ENCODE measurements at places on chromosomes 5 and 9.

GRCh38 chr5:126975796-126976195, 54.6 kb downstream of the MARCHF3 start:
- DNase-seq = no peak

DNA sequence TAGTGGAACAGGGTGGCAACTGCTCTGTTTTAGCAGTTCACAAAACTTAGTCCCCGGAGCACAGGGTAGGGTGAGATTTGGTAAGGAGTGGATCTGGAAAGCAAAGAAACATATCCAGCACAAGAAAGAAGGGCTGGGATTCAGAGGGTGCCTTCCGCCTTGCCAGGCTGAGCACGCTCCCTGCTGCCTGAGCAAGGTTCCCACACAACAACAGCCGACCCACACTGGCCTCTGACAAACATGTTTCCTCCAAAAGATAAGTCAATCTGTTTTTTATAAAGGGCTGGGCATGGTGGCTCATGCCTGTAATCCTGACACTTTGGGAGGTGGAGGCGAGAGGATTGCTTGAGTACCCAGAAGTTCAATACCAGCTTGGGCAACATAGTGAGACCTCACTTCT, 45.8 kb downstream of the RAB3C start:
- DNase-seq = no peak

GRCh38 chr5:79513704-79514390, at the start of gene HOMER1:
Gene HOMER1 (minus strand): TSS chr5:79514134. CDS start chr5:79512774, 1,360 bp downstream.
- DNase-seq = peak; percentile 88

DNA sequence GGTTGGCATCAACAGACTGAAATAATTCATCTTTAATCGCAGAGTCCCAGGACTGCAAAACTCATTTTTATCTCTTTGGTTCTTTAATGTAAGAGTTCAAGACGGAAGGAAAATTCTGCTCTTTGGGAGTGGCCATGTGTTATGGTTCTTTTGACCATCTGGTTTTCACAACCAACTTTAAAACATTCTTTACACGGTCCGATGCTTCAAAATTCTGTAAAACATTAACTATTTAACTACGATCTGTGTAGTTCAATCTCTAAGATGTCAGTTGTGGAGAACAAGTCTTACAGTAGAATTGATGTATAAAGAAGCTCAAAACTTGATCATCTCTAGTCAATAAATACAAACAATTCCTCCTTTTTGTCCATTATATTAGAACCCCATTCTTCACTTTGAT, 83.0 kb downstream of the CMYA5 start:
- no peak for DNase-seq

- no peak for DNase-seq
Observed at GRCh38 chr9:72445306-72445995, 76.0 kb upstream of the TMC1 start.

GRCh38 chr5:140344683-140345423, 1.6 kb downstream of the HBEGF start:
- DNase-seq = peak; percentile 49

DNA sequence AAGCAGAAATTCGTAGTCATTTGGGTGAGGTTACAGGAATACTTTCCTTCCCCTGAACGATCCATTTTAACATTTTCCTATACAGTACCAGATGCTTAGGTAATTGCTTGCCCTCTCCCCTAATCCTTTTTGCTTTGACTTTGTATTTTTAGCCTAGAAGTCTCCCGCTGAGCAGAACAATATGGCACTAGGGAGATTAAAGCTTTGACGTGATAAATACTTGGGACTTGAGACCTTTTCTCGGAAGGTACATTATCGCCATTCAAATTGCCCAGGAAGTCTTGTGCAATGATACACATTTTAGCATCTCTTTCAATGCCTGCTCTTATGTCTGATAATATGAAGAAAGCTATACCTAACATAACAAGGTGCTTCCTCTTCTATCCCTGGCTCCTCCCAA, 22.9 kb upstream of the SPATA31C2 start:
- DNase-seq = no peak

DNA sequence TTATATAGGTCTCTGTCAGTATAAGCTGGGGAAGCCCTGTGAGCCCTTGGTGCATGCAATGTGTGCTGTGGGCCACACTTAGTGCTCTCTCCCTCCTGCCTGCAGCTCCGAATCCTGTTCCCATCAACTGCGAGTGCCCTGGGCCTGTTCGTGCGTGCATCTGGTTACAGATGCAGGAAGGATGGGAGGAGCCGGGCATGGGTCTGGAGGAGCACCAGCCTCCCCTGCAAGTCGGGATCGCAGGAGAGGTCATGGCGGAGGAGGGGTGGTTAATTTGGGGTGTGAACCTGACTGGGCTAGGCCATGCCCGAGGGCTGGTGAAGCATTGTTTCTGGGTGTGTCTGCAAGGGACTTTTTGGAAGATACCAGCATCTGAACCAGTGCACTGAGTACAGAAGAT, 274.6 kb upstream of the IRX4 start:
- no peak for DNase-seq

DNA sequence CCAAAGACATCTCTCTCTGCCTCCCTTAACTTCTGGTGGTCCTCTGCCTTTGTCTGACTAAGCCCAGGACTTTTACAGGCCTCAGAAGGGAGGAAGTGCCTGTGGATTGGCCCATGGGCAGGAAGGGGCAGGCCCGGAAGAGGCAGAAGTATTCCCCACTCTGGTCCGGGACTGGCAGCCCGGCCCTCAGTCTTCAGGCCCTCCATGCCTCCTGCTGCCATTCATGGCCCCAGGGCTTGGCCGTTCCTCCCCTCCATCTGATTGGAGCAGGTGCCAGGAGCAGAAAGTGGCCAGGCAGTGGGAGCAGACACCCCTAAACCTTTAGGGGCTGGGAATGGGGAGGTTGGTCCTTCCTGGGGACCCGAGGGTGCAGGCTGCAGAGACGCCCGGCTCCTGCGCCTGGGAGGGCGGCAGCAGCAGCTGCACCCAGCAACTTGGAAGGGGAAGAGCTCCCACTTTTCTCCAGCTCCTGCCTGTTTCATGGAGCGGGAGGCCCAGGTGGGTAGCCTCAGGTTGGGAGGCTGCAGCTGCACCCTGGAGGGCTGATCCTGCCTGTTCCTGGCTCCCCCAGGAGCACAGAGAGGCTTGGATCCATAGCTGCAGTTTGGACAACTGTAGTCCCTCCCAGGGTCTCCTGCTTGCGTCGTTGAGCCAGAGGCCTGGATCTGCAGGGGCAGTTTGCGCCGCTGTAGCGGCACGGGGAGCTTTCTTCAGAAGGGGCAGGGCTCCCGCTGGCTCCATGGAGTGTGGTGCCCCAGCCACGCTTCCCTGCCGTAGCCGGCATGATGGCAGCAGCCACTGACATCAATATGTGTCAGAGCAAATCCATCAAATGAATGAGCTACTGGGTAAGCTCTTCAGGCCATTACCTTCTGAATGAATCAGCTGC, 661.5 kb upstream of the NUDT12 start:
- DNase-seq = no peak

DNA sequence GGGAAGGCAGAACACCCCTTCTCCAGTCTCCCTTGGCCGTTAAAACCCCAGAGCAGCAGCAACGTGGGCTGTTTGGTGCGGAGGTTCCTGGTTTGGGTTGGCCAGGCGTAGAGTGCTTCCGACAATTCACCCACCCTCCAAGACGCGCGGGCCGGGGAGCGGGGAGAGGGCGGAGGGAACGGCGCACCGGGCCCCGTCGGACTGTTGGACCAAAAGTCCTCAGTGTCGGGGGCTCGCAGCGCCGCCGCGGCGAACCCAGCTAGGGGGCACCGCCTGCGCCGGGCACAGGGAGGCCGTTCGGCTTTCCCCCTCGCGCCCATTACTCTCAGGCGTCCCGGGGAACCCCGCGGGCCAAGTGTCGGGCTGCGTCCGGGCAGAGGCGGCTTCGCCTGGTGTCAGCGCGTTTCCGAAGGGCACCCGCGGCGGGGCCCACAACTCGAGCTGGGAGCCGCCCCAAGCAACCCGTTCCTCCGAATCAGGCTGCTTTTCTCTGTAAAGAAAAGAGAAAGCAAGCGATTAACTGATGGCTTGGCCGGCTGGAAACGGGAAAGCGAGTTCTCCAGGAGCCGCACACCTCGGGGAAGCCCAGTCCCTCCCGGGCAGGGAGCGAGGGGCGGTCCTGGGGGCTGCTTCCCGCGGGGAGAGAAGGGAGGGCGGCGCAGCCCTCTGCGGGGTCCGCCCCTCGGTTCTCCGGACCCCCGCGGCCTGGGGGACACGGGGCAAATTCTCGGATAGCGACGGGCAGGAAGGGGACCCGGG, 145.5 kb downstream of the ERCC6L2 start:
- DNase-seq = peak; percentile 43

DNA sequence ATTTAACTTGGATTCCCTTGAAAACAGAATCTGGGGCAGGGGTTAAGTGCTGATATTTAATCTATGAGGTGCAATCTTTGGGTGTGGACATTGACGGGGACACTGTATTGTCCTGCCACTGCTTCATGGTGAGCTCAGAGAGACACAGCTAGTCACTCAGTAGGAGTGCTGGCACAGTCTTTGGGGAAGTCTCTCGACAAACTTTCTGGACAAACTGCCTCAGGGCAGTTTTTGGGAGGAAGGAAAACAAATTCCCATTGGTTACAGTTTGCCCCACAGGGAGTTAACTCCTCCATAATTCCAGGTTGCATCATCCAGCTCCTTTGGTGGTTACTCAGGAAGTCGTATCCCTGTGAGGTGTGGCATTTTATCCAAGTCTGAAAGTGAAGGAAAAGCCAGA, 17.9 kb downstream of the HNRNPK start:
- no peak for DNase-seq

GRCh38 chr5:117054911-117055310, 480.3 kb upstream of the SEMA6A start:
- no peak for DNase-seq

- peak; percentile 48 for DNase-seq
Observed at GRCh38 chr5:172910828-172911627, 48.2 kb upstream of the RPL26L1 start.

DNA sequence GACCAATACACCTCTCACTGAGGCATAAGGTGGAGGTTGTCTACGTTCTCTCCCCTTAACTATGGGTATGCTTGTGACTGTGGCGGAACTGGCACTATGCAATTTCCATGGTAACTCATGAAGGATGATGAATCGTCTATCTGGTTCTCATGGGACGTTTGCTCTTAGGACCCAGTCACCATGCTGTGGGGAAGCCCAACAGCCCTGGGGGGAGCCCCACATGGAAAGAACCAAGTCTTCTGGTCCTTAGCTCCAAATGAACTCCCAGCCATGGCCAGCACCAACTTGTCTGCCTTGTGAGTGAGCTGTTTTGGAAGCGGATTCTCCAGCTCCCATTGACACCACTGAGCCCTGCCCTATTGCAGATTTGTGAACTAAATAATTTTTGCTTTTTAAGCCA, 188.7 kb upstream of the S1PR3 start:
- no peak for DNase-seq

- DNase-seq = no peak
Observed at GRCh38 chr5:64587370-64587769, 81.6 kb downstream of the RGS7BP start.
